T-helper 2 cell treated with Interferon-gamma antibody and Interleukin-4, amounts not matched to agents 5 μg/mL and 100 μg/mL, for 36 hours (primary cell): ENCODE measurements at places on chromosomes 16 and 17.
A peak's percentile ranks its signal among the peaks of the same experiment; 100 is the strongest.

GRCh38 chr17:72503556-72503955 is 382.7 kb downstream of the SOX9 start:
- no peak for DNase-seq
- H3K4me3 ChIP-seq: no peak overlapping the region
- H3K27ac ChIP-seq: no peak overlapping the region
- H3K4me1 ChIP-seq: peaks cover 3% of the 10 kb centered on the region
- no peaks in the 10 kb centered on the region for H3K36me3 ChIP-seq

DNA sequence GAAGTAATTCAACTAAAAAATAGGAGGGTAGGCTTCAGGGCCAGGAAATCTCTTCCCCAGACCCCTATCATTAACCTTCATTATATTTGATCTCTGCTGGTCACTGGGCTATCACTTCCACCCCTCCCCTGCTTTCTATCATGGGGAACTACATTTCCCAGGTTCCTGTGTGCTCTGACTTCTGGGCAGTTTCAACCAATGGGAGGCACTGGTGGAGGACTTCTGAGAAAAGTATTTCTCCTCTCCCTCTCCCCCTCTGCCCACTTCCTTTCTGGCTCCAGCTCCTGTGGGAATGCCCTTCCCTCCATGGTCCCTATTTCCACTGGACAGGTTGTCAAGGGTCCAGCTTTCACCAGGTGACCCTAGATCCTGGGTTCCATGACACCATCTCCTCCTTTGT is 364.4 kb downstream of the C16orf95 start:
- no peaks in the 10 kb centered on the region for H3K36me3 ChIP-seq
- no peak overlapping the region for H3K27ac ChIP-seq
- no peaks in the 10 kb centered on the region for H3K27me3 ChIP-seq

- no peak overlapping the region for H3K27ac ChIP-seq
- DNase-seq: peak; percentile 44
- H3K27me3 ChIP-seq: peaks cover 62% of the 10 kb centered on the region
- no peaks in the 10 kb centered on the region for H3K36me3 ChIP-seq
- H3K4me3 ChIP-seq: peak overlapping the region; percentile 81
- H3K4me1 ChIP-seq: peaks cover 21% of the 10 kb centered on the region
These were observed 25.0 kb downstream of the MRC2 start for GRCh38 chr17:62652251-62653001.

GRCh38 chr16:281660-282255 is 1.2 kb upstream of the PDIA2 start:
- H3K36me3 ChIP-seq: no peaks in the 10 kb centered on the region
- H3K4me3 ChIP-seq: no peak overlapping the region
- no peak for DNase-seq
- no peak overlapping the region for H3K27ac ChIP-seq
- H3K27me3 ChIP-seq: peaks cover 14% of the 10 kb centered on the region

GRCh38 chr17:8859027-8859803 is 8.3 kb downstream of the PIK3R6 start:
- H3K36me3 ChIP-seq: peaks cover 45% of the 10 kb centered on the region
- peak; percentile 62 for DNase-seq
- peak overlapping the region; percentile 76 for H3K27ac ChIP-seq
